Right atrium auricular region (tissue), 2 donors: ENCODE measurements at places on chromosomes 5 and 9.

DNA sequence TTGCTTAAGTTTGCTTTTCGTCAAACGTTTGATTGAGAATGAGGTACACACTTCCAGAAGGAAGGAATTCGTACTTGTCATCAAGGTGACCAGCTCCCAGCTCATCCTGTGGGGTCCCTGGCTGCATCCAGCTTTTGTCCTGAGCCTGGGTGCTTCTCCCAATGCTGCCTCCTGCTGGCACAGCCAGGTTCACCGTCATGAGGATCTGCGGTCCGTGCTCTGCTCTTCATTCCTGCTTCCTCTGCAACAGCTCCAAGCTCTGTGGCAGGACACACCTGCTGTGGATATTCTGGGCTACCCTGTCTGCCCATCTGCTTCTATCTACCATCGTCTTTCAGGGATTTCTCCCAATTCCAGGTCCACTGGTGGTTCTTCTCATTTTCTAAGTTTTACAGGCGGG, 13.3 kb upstream of the UBE2QL1 start:
- H3K4me1 ChIP-seq: no peaks in the 10 kb centered on the region
- H3K36me3 ChIP-seq: no peaks in the 10 kb centered on the region
- H3K4me3 ChIP-seq: no peak overlapping the region
- no peak overlapping the region for H3K27ac ChIP-seq
- H3K27me3 ChIP-seq: no peaks in the 10 kb centered on the region

- H3K27me3 ChIP-seq: no peaks in the 10 kb centered on the region
- no peaks in the 10 kb centered on the region for H3K4me1 ChIP-seq
- peak overlapping the region; percentile 95 for H3K27ac ChIP-seq
- no peak for DNase-seq
- peak overlapping the region; percentile 97 for H3K4me3 ChIP-seq
Measured at GRCh38 chr5:180069589-180070247, 1.8 kb downstream of the RNF130 start.

- H3K27ac ChIP-seq: no peak overlapping the region
- H3K36me3 ChIP-seq: no peaks in the 10 kb centered on the region
- H3K27me3 ChIP-seq: no peaks in the 10 kb centered on the region
- no peak overlapping the region for H3K4me3 ChIP-seq
- no peak for DNase-seq
Measured at GRCh38 chr5:2806176-2806575, 54.7 kb upstream of the IRX2 start.

- DNase-seq: no peak
- H3K4me3 ChIP-seq: no peak overlapping the region
- H3K27ac ChIP-seq: peak overlapping the region; percentile 13
- no peaks in the 10 kb centered on the region for H3K4me1 ChIP-seq
Measured at GRCh38 chr9:129968690-129969485, 74.1 kb downstream of the FNBP1 start.

DNA sequence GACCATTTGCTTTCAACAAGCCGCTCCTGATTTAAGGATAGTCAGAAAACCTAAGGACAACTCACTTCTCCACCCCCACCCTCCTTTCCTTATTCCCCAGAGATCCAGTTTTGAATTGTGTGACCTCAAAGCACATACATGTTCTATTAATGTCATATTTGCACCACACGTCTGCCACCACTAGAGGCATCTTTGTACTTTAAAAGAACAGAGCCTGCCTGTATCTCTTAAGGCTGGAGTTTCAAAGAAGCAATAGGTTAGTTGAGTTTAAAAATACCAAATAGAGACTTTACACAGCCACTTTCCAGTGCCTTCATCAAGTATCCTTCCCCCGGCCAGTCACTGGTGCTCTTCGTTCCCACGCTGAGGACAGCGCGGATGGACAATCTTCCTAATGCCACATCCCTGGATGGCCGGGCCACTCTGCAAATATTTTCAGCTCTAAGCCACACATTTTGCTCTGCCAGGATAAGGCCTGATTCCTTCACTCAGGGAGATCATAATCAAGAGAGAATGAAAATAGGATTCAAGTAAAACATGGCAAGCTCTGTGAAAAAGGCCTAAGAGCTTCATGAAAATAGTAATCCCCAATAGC, 146.3 kb downstream of the SNCAIP start:
- H3K27me3 ChIP-seq: no peaks in the 10 kb centered on the region
- no peak for DNase-seq
- H3K27ac ChIP-seq: no peak overlapping the region
- H3K36me3 ChIP-seq: no peaks in the 10 kb centered on the region
- no peaks in the 10 kb centered on the region for H3K4me1 ChIP-seq

DNA sequence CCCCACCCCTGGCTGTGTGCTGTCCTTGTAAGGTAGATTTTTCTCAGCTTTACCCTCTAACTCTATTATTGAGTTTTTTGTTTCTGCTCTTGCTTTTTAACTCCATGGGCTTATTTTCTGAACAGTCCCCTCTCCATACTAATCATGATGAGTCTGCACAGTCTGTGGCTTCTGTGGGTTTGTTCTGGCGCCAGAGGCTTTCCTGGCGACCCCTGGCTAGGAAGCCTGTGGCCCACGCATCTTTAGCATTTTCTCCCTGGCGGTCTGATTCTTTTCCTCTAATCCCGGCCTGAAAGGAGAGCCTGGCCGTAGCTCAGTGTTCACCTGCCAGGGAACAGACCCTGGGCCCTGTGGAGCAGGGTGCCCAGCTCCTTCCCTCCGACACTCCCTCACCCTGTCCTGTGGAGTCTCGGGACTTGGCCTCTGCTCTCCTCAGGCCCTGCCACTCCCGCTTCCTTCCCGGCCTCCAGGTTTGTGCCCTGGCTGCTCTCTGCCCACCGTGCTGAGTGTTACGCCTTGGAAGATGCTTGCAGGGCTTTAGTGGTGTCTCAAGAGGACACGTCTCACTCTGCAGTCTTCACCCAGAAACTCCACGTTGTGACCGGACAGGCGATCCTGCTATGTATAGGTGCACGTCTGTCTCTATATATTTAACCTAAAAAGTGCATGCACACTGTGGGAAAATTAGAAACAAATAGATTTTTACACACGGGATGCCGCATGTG, 31.7 kb upstream of the LRRC14B start:
- DNase-seq: no peak
- H3K27me3 ChIP-seq: no peaks in the 10 kb centered on the region
- H3K36me3 ChIP-seq: no peaks in the 10 kb centered on the region
- no peak overlapping the region for H3K4me3 ChIP-seq
- no peak overlapping the region for H3K27ac ChIP-seq
- H3K4me1 ChIP-seq: no peaks in the 10 kb centered on the region
